ENCODE measurements at places on chromosomes 11 and 22.

DNA sequence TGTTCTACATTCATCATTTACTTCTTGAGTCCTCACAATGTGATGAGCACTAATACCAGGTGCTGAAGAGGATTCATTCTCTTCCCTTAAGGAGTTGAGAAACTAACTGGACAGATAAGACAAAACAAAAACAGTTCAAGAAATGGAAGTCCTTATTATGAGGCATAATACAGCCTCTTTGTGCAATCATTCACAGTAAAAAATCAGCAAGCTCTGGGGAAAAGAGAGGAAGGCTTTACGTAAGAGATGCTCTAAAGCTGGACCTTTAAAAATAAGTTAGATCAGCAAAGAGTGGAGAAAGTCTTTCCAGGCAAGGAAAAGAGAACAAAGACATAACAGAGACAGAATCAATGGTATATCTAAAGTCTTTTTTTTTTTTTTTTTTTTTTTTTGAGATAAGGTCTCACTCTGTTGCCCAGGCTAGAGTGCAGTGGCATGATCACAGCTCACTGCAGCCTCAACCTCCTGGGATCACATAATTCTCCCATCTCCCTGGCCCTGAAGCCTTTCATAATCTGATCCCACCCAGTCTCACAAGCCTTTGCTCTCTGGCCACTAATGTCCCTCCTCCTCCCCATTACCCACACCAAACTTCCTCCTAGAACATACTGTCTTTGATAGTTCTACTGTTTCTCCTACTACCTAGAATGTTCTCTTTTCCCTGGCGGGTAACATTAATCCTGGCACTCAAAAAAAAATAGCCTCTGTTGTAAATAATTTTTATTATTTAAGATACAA, 40.9 kb downstream of the MRTFA start:
- DNase-seq: no peak

DNA sequence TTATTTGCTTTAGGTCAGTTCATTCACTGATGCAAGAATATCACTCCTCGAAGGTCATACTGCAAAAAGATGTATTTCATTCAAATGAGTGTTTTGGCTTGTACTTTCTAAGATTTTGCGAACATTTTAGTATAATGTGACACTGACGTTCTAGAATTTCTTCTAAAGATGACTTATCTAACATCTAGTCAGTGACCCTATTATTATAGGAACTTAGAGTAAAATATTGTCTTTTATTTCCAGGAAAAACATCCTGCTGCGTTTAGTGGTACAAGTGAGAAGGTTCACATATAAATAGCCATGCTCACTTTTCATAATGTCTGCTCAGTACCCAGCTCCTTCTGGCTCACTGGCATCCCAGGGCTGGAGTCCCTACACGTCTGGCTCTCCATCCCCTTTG, at the start of gene OR52M1:
Gene OR52M1, plus strand, starts transcription at position 301 of the 400 bp plus-strand sequence. Its CDS starts 0 bp downstream, at position 301.
- DNase-seq: no peak

DNA sequence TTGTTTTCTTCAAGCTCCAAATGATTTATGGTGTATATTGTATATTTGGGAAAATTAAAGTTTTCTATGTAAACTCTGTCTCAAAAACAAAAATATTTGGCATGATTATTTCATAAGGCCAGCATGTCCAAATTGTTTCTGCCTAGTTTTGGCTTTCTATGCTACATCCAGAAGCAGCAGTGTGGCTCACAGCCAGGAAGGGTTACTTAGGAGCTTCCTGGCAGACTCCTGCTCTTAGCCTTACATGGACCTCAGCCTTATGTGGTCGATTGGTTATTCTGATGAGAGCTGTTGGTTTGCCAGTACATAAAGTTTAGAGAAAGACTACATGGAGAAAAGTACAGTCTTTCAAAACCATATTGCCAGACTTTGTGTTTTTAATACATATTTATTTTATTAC, 297.7 kb upstream of the FAT3 start:
- no peak for DNase-seq

- DNase-seq: no peak
These were observed 105.4 kb downstream of the CACNA1I start for GRCh38 chr22:39675947-39676346.

GRCh38 chr22:36196254-36197064, 5.2 kb downstream of the APOL4 start:
- no peak for DNase-seq

GRCh38 chr11:46382646-46383403, 1.4 kb downstream of the MDK start:
- DNase-seq: no peak

DNA sequence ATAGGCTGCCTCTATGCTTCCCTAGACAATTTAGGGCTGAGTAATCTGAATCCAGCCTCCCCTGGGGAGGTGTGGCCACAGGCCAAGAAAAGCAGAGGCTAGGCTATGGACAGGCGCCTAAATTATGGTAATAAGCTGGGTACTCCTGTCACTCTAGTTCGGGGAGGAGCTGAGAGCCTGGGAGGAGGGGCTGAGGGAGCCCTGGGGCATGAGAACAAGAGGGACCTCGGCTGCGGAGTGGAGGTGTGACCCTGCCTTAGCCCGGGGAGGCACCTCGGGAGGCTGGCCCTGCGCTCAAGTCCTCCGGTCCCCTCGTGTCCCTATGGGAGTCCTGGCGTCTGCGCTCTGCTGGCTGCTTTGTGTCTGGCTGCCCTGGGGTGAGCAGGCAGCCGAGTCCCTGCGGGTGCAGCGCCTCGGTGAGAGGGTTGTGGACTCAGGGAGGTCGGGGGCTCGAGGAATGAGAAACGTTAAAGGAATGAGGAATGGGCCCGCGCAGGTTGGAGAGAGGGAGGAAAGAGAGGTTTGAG, at the start of gene OTOG:
Gene OTOG, plus strand, starts transcription at position 209 of the 527 bp plus-strand sequence. Its CDS starts 114 bp downstream, at position 323.
- no peak for DNase-seq

- no peak for DNase-seq
These were observed 6.2 kb upstream of the HBD start for GRCh38 chr11:5240458-5240857.

DNA sequence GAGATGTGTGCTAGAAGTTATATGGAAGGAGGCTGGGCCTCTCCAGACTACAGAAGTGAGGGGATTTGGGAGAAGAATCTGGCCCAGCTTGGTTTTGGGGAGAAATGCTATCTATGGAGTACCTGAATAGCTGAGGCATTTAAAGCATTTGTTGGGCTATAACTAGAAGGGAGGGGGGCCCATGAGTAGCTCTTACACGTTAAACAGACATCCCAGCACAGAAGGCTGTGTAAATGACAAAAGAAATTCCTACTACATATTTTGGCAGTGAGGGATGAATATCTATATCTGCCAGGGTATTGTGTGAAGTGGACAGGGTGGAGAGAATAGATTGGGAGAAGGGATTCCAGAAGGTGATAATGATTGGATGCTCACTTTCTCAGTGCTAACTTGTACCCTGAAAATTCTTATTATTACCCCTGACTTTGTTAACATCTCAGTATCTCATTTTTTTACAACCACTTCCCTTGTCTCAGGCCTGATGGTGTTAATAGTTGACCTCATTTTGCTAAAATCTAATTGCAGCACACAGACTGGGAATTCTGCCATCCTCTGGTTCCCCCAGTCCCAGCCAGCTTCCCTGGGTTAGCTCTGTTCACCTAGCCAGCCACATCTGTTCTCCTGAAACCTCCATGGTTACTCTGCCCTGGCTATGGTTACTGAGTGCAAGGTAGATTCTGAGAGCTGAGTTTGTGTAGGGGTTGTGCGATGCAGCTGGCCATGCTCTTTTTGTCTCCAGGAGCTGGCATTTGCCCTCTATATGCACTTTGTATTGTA, 28.8 kb upstream of the RRM1 start:
- DNase-seq: no peak

DNA sequence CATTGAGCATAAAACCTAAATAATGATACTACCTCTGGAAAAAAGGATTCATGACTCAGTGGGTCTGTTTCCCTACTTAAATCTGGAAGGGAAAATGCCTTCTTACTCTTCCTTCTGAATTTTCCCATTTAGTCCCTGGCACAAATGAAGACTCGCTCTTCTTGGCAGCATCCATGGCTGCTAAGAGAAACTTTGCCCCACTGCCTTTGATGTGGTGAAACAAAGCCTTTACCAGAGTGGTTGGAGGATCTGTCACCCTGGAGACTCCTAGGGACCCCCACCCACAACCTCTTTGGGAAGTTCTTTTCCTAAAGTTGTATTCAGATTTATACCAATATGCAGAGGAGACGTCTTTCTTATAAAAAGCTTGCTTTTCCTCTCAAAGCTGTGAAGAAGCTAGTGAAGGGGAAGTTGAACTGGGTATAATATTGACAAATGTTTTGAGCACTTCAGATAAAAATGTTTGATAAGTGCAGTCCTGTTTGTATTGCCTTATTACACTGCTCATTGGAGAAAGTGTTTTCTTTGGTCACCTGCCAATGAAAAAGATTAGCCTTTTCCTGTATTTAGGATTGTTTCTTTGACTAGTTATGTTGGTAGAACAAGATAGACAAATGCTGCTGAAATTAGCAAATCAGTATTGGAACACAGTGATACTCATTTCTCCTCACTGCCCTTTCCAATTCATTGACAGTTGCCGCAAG, 77.3 kb downstream of the ARFGAP2 start:
- no peak for DNase-seq

- DNase-seq: no peak
These were observed 70.6 kb upstream of the NTM start for GRCh38 chr11:131299598-131300438.

GRCh38 chr11:78954261-78954660, 379.6 kb upstream of the NARS2 start:
- no peak for DNase-seq

DNA sequence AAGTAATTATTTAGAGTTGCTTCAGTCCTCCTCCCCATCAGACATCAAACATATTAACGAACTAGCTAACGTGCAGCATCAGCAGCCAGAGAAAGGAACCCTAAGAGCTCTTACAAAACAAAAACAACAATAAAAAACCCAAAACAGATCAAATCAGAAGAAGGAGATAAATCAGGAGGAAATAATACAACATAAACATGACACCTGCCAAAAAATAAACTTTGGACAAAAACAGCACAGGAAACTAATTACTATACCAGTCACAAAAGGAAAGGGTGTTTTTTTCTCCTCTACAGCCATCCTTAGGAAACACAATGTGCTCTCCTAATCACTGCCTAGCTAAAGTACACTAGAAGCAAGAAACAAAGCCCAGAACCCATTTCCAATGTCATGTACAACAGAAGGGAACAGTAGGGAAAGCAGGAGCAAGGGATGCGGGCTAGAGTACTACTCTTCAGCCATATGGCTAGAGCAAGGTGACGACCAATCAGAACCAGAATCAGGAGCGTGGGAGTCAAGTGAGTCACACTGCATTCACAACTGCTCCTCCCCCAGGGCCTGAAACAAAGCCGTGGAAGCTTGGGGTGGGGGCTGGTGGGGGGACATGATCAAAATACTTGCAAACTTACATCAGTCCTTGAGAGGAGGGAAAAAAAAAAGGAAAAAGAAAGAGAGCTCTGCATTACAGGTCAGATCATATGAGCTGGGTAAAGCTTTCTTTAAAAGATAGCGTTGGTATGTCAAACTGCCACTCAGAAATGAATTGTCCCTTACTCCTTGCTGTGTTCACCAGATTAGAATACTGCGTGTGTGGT, 60.4 kb downstream of the LARGE2 start:
- DNase-seq: no peak

DNA sequence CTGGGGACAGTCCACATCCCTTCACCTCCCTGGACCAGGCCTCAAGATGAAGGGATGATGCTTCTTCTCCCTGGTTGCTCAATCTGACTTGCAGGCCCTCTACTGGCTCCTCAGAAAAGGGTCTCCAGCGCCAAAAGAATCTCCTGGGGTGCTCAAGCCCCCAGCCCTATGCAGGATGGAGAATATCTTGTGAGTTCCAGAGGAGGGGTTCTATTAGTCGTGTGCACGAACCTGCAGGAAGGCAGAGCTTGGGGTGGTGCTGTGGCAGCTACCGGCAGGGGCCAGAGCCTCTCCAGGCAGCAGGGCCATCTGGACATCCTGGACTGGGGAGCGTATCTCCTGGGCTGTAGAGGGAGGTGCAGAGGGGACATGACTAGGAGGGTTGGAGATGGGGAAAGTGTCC, 1339.5 kb downstream of the BRD1 start:
- no peak for DNase-seq

GRCh38 chr11:25566298-25567200, 765.4 kb upstream of the ANO3 start:
- DNase-seq: no peak

GRCh38 chr11:108592591-108593213, 866 bp downstream of the EXPH5 start:
- peak; percentile 3 for DNase-seq

DNA sequence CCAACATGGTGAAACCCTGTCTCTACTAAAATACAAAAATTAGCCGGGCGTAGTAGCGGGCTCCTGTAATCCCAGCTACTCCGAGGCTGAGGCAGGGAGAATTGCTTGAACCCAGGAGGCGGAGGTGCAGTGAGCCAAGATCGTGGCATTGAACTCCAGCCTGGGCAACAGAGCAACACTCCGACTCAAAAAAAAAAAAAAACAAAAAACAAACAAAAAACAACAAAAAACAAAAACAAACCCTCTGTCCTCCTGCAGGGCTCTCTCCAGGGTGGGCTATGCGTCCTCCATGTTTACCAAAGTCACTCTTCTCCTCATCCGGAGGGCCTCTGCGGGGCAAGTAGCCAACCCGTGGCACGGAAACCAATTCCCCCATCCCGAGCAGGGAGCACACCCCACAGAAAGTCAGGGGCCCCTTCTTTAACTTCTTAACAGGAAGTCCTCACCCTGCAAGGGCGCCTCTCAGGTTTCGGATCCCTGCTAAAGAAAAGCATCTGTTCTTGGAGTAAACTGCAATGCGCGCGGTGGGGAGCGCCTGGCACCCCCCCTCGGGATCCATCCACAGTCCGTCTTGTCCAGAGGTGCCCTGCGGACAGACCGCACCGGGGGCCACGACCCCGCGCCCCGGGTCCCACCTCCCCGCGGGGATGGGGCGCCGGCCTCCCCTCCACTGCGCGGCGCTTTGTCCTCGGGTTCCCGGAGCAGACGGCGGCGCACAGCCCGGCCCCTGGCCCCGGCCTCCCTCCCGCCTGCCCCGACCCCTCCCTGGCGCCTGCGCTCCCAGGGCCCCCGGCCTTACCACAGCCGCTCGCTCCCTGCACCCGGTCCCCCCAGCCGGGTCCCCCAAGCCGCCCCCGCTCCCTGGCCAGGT, 712 bp downstream of the CERK start:
- DNase-seq: peak; percentile 35

DNA sequence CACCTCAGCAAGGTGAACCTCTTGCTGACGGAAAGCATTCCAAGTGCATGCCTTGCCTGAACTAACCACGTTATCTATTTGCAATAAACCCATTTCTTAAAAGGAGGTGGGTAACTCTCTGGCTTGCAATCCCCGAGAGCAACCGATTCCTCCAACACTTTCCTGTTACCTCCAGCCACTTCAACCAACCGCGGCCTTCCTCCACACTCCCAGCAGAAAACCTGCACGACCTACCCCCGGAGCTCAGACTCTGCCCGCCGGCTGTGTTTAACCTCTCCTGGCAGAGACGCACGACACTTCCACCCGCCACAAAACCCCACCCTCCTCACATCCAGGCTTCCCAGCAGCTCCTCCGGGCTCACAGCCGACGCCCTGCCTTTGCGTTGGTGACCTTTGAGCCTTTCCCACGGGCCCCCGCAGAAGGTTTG, 708 bp downstream of the SCO2 start:
- no peak for DNase-seq

- peak; percentile 27 for DNase-seq
These were observed 19.8 kb upstream of the GNB1L start for GRCh38 chr22:19874307-19875060.
